CD4-positive, alpha-beta T cell treated with Interleukin-21 for 1 hour (primary cell): ENCODE measurements at places on chromosomes 1 and 21.

- no peak for DNase-seq
These were observed 21.8 kb downstream of the ENAH start for GRCh38 chr1:225631021-225631663.

GRCh38 chr1:1527092-1527816 is 13.2 kb downstream of the TMEM240 start:
- no peak for DNase-seq

DNA sequence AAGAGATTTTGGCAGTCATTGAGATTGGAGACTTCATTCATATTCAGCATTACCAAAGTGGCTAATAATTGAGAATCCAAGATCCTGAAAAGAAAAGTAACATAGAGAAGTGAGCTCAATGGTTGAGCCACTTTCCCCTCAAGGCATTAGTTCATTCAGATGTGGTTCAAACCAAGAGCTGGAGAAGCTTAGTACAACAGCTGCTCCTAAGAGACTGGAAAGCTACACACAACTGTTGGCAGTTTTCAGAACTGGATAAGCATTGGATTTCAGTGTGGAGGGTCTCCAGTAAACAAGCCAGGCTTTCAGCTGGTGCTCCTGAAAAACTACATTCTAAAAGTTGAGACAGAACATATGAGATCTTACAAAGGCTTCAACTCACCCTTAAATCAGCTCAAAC is 29.2 kb upstream of the CLDN8 start:
- DNase-seq = no peak

DNA sequence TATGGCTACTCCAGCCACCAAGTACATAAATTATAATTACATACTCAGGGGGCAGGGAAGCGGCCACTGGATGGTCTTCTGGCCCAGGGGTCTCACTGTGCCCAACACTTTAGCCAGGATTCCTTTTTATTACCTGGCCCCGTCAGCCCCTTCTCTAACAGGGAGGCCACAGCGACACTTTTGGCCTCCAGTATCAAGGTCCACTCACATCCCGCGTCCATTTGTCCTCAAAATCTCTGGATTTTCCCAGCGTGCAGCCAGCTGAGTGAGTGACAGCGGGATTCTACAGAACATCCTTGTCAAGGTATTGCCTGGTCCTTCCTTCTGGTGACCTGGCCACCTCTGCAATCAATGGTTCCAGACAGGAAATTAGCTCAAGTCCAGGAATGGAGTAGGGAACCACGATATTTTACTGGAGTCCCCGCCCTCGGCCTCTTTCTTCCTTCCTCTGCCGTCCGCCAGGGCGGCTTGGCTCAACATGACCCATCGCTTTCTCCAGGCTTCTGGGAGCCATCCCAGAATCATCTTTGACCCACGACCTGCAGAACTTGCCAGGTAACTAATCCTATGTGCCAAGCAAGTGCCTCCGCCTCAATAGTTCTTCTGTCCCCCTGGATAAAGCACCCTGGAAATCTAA is 2.7 kb upstream of the COL6A2 start:
- DNase-seq = no peak

DNA sequence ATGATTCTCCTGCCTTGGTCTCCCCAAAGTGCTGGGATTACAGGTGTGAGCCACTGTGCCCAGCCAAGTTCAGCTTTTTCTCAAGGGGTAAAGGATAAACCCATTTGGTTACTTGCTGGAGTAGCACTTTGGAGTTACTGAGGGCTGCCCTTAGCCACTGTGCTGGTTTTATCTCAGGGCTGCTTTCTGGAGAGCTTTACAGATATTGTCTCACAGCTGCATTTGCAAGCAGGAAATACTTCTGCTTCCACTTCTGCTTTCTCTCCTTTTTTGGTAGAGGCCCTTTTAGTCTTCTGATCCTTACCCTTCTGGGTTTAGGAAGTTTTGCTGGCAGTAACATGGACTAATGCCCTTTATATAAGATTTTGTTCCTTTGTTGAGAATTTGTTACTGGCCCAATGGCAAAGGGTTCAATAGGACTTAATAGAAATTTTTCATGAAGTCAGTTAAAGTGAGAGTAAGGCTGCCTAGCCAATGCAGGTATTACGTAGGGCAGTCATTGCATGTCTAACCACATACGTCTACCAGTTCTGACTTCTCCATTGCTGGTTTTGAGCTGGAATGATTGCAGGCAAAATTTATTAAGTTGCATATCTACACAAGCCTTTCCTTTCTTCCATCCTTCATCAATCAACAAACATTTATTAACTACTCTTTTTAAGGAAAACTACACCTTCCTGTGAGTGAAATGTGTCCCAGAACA is 24.4 kb downstream of the CAP1 start:
- no peak for DNase-seq

DNA sequence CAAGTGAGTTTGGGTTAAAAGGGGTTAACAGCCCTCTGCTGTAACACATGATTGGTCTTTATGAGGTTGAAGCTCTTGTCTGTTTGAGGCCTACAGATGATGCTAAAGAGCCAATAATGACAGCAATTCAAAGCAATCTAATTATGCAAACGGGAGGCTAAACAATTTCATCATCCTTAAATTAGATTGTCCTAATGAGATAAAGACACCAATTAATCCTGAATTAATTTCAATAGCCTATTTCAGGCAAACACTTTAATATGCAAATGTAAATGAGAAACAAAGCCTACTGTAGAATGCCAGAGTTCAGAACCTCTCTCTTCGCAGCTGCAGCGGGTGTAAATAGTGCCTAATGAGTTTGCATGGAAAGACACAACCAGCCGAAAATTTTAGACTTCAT is 504.7 kb upstream of the PBX1 start:
- no peak for DNase-seq

- no peak for DNase-seq
These were observed 1.7 kb upstream of the IKBKE start for GRCh38 chr1:206468571-206468970.

GRCh38 chr1:30704765-30705509 is 18.4 kb downstream of the MATN1 start:
- DNase-seq = no peak

- peak; percentile 66 for DNase-seq
These were observed 9.2 kb downstream of the SFT2D2 start for GRCh38 chr1:168234846-168235547.
